ENCODE measurements at places on chromosomes 12 and 14.

DNA sequence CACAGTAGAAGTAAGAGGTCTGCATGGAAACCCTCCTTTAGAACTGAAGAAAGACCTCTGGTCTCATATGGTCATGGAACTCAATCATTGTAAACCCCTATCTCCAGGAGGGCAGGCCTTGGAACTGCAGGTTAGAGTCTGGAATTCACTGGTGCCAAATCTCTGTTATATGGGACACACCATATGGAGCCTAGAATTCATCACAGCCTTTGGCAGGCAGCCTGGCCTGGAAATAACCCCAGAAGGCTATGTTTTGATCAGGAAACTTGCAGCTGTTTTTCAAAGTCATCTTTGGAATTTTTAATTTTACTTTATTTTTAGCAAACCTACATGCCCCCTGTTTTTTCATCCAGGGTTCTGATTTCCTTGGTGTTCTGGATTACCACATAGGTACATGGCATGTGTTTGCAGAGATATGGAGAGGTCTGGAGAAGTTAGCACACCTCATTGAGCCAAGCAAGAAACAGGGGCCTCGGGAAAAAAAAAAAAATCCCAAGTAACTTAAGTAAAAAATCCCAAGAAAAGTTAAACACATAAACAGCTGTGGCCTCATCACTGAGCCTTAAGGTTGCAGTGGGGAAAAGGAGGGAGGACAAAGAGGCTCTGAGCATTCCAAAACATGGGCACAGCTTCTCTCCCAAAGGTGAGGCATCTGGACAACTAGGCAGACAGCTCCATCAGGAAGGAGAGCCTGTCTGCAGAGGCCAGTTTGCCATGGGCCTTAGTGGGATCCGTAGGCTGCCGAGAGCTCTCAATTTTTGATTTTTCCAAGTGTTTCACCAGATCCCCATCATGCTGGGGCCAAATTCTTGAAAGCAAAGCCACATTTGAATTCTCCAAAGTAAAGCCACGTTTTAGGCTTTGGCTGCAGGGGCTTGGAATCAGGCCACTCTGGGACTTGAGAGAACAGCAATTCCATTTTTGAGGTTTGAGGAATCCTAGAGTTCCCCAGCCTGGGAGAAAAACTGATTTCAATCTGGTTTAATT lies 339.6 kb upstream of the TBX3 start:
- no peak for DNase-seq

- no peak for DNase-seq
These were observed 9.1 kb downstream of the BTBD6 start for GRCh38 chr14:105257464-105257863.

DNA sequence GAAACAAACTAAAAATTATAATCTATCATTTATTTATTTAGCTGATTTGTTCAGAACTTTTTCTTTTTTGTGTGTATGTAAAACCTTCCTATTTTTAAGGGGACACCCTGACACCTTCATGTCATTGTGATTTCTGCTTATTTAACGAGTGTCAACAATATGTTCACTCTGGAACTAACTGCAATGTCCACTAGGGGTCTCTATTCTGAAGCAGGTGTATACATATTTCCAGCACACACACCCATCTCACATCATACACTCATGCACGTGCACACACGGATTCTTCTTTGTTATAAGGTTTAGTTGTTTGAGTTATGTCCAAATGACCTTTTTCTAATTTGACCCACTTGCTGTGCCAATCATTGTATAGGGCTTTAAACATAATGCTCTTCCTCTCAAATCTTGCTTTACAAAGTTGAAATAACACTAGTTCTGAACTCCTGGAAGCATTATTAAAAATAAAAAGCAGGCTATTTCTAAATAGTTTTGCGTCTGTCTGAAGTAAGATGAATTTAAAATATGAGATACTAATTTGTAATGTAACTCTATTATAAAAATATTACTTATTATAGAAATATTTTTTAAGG lies 15.5 kb downstream of the E2F7 start:
- DNase-seq: no peak

DNA sequence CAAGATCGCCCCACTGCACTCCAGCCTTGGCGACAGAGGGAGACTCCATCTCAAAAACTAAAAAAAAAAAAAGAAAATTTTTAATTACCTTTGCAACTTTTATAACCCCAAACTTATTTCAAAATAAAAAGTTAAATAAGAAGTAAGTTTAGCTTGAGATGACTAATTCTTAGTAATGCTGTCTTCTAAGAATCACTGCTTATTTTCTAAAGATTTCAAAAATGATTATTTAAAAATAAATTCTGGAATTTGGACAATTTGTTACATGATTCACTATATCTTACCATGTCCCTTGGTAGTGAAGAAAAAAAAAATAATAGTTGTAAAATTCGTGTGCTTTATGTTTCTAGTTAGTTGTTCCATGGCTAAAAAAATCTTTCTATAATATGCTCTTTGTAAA lies 11.6 kb upstream of the HECTD1 start:
- no peak for DNase-seq

- DNase-seq: peak; percentile 53
These were observed 2.7 kb upstream of the TRAF3 start for GRCh38 chr14:102774391-102775153.

DNA sequence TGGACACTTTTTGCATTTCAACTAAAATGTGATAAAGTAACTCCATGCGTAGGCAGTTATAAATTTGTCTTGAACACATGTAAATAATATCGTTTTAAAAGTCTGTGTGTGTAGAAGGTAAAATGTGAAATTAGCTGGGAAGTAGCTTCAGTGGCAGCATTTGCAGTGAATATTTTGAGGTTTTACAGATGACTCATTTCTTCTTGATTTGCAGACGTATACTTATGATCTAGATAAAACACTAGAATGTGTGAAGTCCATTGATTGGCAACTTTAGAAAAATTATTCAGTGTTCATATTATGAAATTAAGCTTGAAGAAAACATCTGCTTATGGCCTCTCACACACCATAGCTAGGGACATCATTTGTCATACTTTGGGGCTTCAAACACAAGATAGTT lies 788.6 kb upstream of the NOVA1 start:
- DNase-seq: no peak

DNA sequence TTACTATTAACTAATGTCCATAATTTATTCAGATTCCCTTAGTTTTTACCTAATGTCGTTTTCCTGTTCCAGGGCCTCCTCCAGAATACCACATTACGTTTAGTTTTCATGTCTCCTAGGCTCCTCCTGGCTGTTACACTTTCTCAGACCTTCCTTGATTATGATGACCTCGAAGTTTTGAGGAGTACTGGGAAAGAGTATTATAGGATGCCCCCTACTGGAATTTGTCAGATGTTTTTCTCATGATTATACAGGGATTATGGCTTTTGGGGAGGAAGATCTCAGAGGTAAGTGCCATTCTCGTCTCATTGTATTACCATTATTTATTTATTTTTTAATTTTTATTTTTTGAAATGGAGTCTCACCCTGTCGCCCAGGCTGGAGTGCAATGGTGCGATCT lies 17.7 kb upstream of the C1S start:
- no peak for DNase-seq

GRCh38 chr14:71175491-71175890 lies 268.2 kb downstream of the PCNX1 start:
- no peak for DNase-seq

GRCh38 chr14:88554457-88555286 lies at the start of gene PTPN21:
Gene PTPN21, minus strand, starts transcription at chr14:88555007. Its CDS starts 4,590 bp downstream, at chr14:88550417.
- no peak for DNase-seq

DNA sequence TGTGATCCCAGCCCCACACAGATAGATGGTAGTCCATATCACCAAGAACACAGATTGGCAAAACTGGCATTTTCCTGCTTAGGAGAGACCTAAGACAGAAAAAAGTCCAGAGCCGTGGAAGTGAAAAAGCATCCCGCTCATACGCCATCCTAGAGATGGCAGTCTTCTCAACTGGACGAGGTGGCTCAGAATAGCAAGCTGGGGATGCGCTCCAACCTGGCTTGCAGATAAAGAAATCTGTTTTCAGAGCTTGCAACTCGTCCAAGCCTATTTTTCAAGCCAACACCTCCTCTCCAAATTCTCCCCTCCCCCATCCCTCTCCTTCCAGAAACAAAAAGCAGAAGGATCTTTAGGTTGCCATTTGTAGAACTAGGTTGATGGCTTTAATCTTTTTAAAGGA lies 74.3 kb upstream of the OTX2 start:
- no peak for DNase-seq

GRCh38 chr12:464484-465267 lies 4.9 kb downstream of the B4GALNT3 start:
- DNase-seq: no peak

DNA sequence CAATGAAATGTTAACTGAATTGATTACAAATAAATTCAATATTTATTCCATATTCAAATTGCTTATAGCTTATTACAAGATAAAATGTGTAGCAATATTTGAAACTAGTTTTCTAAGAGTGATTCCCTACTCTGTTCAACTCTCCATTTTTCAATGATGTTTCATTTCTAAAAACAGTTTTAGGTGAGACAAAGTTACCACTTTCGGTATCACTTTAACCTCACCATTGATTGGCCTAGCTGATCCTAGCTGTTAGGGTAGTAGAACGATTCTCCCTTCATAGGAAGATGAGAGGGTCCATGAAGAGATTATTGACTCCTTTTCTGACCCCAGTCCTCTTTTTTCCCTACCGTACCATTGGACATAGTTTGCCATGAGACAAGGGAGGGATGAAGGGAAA lies 373.3 kb downstream of the PRKD1 start:
- no peak for DNase-seq

GRCh38 chr14:101991352-101991751 lies 27.0 kb downstream of the DYNC1H1 start:
- DNase-seq: no peak

- DNase-seq: no peak
These were observed 202.5 kb downstream of the VRK1 start for GRCh38 chr14:96999654-97000155.

DNA sequence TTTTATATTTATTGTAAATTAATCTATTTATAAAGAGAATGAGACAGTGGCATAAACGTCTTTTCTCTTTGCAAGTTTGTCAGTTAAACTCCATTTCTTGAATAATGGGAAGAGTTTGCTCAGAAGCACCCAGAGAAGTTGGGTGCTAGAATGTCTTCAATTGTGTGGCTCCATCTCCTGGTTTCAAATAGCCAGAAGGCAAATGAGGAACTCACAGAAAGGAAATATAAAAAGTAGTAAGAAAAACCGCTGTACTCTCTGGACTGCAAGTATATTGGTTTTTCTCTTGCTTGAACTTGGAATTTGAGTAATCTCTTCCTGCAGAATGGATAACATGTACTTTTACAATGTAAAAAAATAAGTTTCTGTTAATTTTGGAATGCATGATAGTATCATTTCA lies 217.5 kb downstream of the DPY19L2 start:
- DNase-seq: no peak

GRCh38 chr14:21308479-21309237 lies 28.8 kb downstream of the RPGRIP1 start:
- peak; percentile 81 for DNase-seq

Measured in stimulated activated CD4-positive, alpha-beta T cell treated with anti-CD3 and anti-CD28 coated beads, Interleukin-4, amount 100 ng/mL, for 48 hours (primary cell).